IMR-90 (cell line): ENCODE measurements at places on chromosomes 13 and 19. TPM values are rescaled to one million over a fixed set of nuclear protein-coding genes. Genes with fewer than 3 reads are reported as not detected.

DNA sequence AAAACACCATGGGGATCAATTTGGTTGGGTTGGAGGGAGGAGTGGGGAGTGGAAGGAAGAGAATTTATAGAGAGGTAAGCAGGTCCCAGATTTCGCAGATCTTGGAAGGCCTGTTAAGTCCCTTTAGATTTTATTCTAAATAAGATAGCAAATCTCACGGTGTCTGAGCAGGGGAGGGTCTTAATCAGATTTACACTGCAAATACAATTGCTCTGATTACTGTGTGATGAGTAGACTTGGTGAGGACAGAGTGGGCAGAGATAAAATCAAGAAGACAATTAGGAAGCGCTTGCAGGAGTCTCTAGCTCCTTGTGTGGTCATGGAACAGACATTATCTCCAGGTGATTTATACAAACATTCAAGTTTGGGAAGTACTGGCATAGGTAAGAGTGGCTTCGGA is 126.0 kb downstream of the GPC6 start:
- no peak for DNase-seq

DNA sequence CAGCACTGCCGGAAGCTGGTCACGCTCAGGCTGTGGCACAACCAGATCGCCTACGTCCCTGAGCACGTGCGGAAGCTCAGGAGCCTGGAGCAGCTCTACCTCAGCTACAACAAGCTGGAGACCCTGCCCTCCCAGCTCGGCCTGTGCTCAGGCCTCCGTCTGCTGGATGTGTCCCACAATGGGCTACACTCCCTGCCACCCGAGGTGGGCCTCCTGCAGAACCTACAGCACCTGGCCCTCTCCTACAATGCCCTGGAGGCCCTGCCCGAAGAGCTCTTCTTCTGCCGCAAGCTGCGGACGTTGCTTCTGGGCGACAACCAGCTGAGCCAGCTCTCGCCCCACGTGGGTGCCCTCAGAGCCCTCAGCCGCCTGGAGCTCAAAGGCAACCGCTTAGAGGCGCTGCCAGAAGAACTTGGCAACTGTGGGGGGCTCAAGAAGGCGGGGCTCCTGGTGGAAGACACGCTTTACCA is 3.2 kb upstream of the MAP2K7 start:
- DNase-seq, result no peak

- DNase-seq, result no peak
These were observed 1171.9 kb downstream of the EFNB2 start for GRCh38 chr13:105363261-105364190.

The BCAM gene
- total RNA-seq, result 2.3 and 2.8 TPM in 2 replicates

The ZNF256 gene
- 6.1 and 7.0 TPM in 2 replicates for total RNA-seq

DNA sequence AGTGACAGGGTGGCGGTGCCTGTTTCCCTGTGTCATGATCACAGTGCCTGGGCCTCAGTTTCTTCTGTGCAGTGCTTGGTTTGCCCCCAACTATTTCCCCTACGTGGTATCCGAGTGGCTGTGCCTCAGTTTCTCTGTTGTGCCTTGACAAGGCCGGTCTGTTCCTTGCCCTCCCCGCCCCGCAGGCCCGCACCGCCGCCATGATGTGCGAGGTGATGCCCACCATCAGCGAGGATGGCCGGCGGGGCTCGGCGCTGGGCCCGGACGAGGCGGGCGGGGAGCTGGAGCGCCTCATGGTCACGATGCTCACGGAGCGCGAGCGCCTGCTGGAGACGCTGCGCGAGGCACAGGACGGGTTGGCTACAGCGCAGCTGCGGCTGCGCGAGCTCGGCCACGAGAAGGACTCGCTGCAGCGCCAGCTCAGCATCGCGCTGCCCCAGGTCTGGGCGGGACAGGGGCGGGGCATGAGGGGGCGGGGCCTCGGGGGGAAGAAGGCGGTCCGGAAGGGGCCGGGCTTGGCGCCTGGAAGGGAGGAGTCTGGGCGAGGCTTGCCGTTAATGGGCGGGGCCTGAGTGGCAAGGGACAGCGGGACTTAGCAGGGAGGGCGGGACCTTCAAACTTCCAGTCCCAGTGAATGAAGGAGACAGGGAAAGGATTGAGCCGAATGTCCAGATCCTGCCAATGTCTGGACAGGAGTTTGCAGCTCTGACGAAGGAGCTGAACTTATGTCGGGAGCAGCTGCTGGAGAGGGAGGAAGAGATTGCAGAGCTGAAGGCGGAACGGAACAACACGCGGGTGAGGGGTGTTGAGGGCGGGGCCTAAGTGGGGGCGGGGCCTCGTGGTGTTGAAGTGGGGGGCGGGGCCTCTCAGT is 8.6 kb downstream of the PPFIA3 start:
- DNase-seq, result peak; percentile 95

GRCh38 chr13:30971575-30971974 is 39.1 kb downstream of the TEX26 start:
- peak; percentile 63 for DNase-seq

The ONECUT3 gene
- total RNA-seq, result not detected in 2 replicates

- no peak for DNase-seq
These were observed 23.3 kb downstream of the RBM26 start for GRCh38 chr13:79382545-79383275.

GRCh38 chr13:111046590-111047141 is 68.4 kb upstream of the ARHGEF7 start:
- peak; percentile 58 for DNase-seq
